ENCODE measurements at places on chromosomes 13 and 19.

- no peak for DNase-seq
Measured at GRCh38 chr19:53466726-53467484, 628 bp upstream of the ZNF813 start.

GRCh38 chr13:96848286-96848685, 146.0 kb downstream of the OXGR1 start:
- DNase-seq: no peak

- DNase-seq: no peak
Measured at GRCh38 chr13:47680748-47681147, 320.3 kb downstream of the SUCLA2 start.

DNA sequence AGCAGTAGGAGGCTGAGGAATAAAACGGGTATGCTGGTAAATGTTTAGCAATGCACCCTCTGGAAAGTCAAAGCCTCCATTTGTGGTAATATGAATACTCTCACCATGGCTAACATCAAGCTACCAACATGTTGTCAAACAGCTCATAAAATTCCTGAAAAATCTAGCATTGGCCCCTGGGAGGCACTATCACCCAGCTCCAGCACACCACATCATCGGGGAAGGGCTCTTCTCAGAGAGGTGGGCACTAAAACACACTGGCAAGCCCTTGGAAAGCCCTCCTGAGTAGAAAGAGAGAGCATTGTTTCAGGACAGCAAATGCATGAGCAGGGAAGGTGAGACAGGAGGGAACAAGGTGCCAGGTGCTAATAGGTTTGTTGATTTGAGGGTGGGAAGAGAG, 53.9 kb upstream of the FLT1 start:
- DNase-seq: no peak

DNA sequence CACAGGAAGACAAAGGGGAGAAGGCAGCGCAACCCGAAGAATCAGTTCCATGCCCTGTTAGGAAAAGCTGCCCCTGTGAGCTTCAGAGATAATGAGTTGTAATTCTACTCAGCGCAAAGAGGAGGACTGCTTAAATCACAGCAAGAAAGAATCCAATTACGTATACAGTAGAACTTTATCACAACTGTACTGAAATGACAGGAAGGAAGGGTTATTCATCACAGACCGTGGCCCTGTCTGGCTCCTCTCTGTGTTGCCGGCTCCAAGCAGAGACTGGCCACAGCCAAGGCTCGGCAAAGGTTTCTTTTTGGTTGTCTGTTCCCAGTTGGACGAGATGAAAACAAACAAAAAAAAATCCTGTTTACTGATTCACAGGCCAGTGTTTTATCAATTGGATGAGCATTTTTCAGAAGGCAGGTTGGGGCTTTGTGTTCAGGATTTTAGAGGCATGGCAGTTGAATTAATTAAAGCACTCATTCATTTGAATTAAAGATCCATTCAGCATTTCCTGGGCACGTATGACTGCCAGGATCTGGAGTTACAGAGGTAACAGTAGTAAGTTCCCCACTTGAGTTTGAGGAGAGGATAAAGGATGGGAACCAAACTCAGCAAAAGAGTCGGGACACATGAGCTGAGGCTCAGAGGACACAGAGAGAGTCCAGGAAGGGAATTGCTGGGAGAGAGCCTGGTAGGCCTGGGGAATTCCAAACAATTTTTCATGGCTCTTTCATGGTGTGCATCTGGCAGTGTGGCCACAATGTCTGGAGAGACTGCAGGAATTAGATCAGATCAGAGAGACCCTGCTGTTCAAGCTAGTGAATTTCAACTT, 341.0 kb downstream of the DNAJC15 start:
- peak; percentile 49 for DNase-seq

All from right hindlimb (tissue), 1 donor.